Stimulated activated CD4-positive, alpha-beta T cell treated with anti-CD3 and anti-CD28 coated beads, Interleukin-1b, Interleukin-23, amount 100 ng/mL, for 48 hours (primary cell): ENCODE measurements at places on chromosomes 1 and 21.
A peak's percentile ranks its signal among the peaks of the same experiment; 100 is the strongest.

GRCh38 chr1:26743426-26744059 is 44.2 kb upstream of the PIGV start:
- DNase-seq = no peak

GRCh38 chr1:40404670-40405462 is 31.3 kb downstream of the SMAP2 start:
- peak; percentile 27 for DNase-seq

GRCh38 chr1:237878406-237878805 is 12.3 kb downstream of the ZP4 start:
- no peak for DNase-seq

- DNase-seq = peak; percentile 69
These were observed 180.0 kb downstream of the ETS2 start for GRCh38 chr21:38985568-38986378.

DNA sequence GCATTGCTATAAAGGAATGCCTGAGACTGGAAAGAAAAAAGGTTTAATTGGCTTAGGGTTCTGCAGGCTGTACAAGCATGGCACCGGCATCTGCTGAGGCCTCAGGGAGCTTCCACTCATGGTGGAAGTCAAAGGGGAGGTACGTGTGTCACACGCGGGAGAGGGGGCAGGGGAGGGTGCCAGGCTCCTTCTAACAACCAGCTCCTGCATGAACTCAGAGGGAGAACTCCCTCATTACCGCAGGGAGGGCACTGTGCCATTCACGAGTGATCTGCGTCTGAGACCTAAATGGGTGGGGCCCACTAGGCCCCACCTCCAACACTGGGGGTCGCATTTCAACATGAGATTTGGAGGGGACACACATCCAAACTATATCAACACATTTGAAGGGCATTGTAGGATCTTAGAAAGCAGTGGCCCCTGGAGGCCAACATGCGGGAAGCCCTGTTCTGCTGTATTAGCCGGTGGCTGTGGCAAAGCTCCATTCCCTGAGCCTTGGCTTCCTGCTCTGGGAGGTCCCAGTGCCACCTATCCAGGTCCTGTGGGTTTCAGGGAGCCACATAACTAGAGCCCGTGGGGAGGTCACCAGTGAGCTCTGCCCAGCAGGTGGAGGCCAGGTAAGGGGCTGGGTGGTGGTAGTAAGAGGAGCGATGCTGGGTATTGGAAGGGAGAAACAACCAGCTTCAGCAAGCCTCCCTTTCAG is 10.0 kb downstream of the WNT3A start:
- DNase-seq = no peak

GRCh38 chr1:17606826-17607440 is 67.4 kb downstream of the ARHGEF10L start:
- DNase-seq = peak; percentile 56

DNA sequence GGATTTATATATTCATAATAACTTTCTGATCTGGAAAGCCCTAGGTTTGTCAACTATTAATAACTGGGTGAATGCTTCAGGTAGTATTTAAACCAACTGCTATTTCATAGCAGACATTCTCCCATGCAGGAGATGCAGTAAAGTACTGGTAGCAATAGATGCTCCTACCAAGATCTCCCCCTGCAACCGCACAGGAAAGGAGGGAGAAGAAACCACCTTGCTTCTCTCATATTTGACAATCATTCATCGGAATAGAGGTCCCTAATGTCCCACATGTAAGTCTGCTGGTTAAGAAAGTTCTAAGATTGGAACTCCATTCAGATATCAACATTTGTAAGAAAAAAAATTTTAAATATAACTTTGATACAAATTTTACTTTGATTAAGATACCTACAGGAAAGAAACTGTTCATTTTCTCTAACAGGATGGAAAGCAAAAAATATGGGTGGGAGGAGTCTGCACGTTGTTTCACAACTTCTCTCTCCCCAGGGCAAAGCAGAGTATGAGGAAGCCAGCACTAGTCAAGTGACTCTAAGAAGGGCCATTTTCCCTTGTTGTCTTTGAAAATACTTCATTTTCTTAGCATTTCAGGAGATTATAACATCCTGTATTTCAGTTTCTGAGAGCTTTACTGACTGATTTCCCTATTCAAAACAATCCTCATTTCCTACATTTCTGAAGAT is at the start of gene PYHIN1:
Gene PYHIN1 (plus strand): TSS at position 498 of the 683 bp plus-strand sequence. CDS start 5,359 bp downstream, outside the sequence.
- no peak for DNase-seq

- DNase-seq = no peak
These were observed 31.6 kb upstream of the NFIA start for GRCh38 chr1:61050541-61051442.

DNA sequence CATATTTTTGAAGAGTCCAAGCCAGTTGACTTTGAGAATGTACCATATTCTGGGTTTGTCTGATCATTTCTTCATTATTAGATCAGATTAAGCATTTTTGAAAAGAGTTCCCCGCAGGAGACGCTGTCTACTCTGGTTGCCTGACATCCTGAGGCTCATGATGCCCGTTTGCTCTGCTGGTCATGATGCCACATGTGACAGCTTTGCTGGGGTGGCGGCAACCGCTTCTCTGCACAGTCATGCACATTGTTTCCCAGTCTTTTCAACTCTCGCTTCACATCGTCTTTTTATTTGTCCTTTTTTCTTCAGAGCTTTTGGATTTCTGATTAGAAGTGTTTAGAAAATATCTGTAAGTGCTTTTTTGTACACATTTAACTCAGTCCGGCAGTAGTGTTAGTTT is 90.7 kb downstream of the ST6GALNAC5 start:
- DNase-seq = no peak

GRCh38 chr1:17372955-17373354 is 959 bp downstream of the PADI6 start:
- DNase-seq = no peak

DNA sequence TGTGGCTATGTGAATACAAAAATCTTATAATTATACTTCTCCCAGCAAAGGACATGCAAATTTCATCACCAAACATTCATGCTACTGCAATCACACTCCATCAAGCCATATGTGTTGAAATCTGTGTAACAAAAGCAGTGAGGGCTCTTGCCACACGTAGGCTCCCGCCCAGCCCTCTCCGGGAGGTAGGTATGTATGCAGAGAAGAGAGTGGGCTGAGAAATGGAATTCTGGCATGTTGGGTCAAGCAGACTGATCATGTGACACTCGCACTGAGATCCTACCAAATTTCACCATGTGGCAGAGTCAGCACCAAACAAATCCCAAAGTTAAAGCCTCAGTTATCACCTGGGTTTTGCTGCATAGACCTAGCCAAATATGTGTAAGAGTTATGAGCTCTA is 49.7 kb downstream of the APP start:
- DNase-seq = no peak

DNA sequence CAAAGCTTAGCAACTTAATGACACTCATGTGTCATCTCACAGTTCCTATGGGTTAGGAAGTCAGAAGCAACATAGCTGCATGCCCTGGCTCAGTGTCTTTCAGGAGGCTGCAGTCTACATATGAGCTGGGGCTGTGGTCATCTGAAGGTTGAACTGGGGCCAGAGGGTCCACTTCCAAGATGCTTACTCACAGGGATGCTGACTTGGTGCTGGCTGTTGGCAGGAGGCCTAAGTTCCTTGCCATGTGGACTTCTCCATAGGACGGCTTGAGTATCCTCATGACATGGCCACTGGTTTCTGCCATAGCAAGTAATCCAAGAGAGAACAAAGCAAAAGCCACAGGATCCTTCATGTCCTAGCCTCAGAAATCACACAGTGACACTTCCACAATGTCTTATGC is 12.1 kb upstream of the FAM43B start:
- no peak for DNase-seq

- DNase-seq = no peak
These were observed 14.3 kb upstream of the SEC16B start for GRCh38 chr1:177984136-177984525.

- no peak for DNase-seq
These were observed 1237.8 kb upstream of the ADGRL4 start for GRCh38 chr1:80244372-80244771.

GRCh38 chr1:101451888-101452287 is 215.1 kb downstream of the S1PR1 start:
- peak; percentile 21 for DNase-seq

DNA sequence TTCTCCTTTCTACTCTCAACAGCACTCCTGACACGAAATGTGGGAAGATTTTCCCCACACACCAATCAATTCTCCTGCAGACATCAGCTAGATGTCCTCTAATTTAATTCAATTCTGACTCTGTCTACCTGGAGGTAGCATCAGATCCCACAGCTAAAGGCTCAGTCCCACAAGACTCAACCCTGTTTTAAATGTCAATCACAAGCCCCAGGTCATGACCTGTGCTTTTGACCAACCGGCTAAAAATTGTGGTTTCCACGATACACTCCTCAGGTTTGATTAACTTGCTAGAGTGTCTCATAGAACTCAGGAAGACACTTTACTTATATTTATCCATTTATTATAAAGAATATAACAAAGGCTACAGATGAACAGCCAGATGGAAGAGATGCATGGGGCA is 27.4 kb downstream of the IL23R start:
- DNase-seq = no peak

GRCh38 chr1:77781683-77782082 is 2.2 kb downstream of the MIGA1 start:
- no peak for DNase-seq

DNA sequence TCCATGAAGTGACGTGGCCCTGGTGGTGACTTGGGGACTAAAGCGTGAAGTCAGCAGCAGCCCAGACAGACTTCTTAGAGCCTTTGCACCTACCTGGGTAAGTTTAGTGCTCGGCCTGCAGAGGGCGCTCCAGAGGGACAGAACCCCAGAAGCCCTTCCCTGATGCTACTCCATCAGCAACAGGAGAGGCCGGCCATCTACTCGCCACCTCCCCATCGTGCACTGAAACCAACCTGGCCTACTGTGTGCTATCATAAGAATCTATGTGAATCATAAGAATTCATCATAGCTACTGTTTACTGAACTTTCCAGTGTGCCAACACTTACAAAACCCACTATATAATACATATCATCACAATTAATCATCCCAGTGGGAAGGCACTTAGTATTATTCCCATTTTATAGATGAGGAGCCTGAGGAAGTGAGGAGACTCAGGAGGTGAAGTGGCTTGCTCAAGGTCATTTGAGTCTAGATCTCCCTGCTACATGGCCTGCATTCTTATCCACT is 7.9 kb upstream of the EDN2 start:
- DNase-seq = peak; percentile 61

DNA sequence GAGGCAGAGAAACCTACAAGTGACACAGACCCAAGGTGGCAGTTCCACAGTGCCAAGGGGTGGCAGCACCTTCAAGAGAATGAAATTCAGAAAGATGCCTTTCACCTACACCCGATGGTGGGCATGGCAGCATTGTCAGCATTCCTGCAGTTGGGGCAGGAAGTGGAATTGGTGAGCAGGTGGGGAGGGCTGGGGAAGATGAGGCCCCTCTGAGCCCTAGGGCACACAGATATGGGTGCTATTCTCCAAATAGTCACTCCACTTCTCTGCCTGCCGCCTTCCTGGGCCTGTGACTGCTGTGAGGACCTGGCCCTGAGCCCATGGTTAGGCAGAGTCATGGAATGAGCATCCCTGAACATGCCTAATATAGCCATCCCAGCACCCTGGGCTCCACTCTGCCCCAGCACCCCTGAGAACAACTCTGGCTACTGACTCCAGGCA is 8.3 kb downstream of the SHISA4 start:
- no peak for DNase-seq

- no peak for DNase-seq
These were observed 140.3 kb downstream of the FOXD2 start for GRCh38 chr1:47578026-47578720.

DNA sequence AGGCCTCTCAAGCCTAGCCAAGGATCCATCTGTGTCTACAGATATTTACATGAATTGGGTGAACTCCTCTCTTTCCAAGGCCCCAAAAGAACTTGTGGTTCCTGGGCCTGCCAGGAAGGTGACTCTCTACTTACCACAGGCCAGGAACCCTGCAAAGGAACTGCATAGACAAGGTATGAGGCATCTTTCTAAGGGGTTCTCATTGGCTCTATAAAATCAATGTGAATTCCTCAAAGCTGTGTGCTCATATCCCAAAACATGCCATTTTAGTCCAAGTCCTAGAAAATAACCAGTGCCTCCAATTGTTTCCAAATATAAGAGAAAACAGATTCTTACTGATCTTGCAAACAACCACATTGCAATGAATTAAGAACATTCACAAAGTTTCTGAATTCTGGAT is 39.9 kb upstream of the RGL1 start:
- DNase-seq = no peak

DNA sequence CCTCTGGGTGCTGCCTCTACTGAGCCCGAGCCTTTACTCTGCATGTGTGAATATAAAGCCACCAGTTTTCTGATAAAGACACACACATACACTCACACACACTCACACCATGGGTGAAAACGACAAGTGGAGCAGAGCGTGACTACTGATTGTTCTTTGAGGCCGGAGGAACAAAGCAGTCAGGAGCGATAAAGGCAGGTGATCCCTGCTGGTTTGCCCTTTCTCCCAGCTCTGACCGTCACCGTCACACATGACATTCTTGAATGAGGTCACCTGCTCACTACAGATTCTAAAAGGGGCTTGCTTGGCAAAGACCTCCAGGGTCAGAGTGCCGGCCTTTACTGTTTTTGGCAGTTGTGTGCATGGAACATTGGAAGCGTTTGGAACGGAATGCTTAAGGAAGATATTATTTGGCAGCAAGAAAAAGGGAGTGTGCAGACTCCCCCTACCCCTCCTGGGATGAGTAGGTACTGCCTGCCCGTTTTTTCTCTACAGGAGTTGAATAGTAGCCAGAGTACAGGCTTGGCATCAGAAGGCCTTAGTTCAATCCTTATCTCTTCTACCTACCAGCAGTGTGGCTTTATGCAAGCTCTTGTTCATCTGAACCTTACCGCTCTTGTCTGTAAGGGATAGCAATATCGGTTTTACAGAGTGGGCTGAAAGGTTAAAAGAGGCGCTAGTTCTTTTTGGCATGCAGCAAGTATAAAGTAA is 79.7 kb downstream of the PBX1 start:
- DNase-seq = no peak

- DNase-seq = no peak
These were observed 7.9 kb upstream of the EXOSC10 start for GRCh38 chr1:11107599-11107998.

- peak; percentile 46 for DNase-seq
These were observed 54.2 kb downstream of the VANGL2 start for GRCh38 chr1:160454371-160455152.

DNA sequence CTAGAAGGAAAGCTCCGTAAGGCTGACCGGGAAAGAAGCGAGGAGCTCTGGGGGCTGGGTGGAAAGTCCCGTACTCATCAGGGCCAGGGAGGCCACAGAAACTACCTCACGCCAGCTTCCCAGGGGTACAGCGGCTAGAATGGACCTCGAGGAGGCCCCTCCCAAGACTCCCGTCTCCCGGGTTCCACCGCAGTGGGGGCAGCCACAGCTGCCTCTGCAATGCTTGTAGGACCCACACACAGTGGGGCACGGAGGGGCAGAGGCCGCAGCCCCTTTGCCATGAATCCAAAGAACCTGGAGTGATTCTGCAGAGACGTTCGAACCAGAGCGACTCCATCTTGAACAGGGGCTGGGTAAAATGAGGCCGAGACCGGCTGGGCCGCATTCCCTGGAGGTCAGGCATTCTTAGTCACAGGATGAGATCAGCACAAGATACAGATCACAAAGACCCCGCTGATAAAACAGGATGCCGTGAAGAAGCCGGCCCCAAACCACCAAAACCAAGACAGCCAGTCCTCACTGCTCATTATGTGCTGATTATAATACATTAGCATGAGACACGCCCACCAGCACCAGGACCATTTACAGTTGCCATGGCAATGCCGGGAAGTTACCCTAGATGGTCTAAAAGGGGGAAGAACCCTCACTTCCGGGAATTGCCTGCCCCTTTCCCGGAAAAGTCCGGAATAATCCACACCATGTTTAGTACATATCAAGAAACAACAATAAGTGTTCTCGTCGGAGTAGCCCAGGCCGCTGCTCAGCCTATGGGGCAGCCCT is 1.6 kb upstream of the ANKRD65 start:
- no peak for DNase-seq
